ENCODE measurements at places on chromosomes 12 and 14. TPM values are rescaled to one million over a fixed set of nuclear protein-coding genes. Genes with fewer than 3 reads are reported as not detected.

DAO gene
- total RNA-seq = not detected

PLEKHG7 gene
- 0.02 TPM for total RNA-seq

NTF3 gene
- not detected for total RNA-seq

SMIM41 gene
- not detected for total RNA-seq

KRT78 gene
- not detected for total RNA-seq

CCDC175 gene
- total RNA-seq = not detected

CEBPE gene
- total RNA-seq = not detected

LGR5 gene
- total RNA-seq = not detected

KSR2 gene
- 0.66 TPM for total RNA-seq

NACA gene
- total RNA-seq = 1,546 TPM

FBXW8 gene
- 4.5 TPM for total RNA-seq

RND1 gene
- total RNA-seq = 18.7 TPM

BDKRB1 gene
- total RNA-seq = 1.8 TPM

PGF gene
- 3.5 TPM for total RNA-seq

SLC2A13 gene
- 2.6 TPM for total RNA-seq

GLT1D1 gene
- not detected for total RNA-seq

CLEC9A gene
- not detected for total RNA-seq

MYH7 gene
- not detected for total RNA-seq

OR10A7 gene
- total RNA-seq = not detected

MRPL52 gene
- total RNA-seq = 202 TPM

Measured in A549 treated with CpdA at 1 μM for 4 hours (cell line).